Activated T-helper 1 cell treated with anti-CD3 and anti-CD28 coated beads, Interleukin-2, amount 50 U/mL, for 16 hours (primary cell): ENCODE measurements at places on chromosomes 12 and 14.

DNA sequence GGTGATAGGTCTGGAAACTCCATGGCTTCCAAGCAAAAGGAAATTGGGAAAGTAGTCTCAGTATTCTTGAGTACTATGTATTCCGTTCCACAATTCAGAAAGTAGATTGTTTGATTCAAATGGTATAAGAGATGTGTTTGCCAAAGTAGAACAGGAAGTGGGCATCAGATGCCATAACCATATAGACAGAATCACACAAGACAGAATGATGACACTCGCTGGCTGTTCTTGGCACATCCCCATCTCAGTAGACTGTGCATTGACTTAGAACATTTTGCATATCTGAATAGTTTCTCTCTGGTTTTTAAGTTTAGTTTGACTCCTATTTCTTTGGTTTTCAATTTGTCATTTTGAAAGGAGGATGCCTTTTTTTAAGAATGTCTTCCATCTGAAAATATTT, 221.1 kb upstream of the RGS6 start:
- no peak for DNase-seq

DNA sequence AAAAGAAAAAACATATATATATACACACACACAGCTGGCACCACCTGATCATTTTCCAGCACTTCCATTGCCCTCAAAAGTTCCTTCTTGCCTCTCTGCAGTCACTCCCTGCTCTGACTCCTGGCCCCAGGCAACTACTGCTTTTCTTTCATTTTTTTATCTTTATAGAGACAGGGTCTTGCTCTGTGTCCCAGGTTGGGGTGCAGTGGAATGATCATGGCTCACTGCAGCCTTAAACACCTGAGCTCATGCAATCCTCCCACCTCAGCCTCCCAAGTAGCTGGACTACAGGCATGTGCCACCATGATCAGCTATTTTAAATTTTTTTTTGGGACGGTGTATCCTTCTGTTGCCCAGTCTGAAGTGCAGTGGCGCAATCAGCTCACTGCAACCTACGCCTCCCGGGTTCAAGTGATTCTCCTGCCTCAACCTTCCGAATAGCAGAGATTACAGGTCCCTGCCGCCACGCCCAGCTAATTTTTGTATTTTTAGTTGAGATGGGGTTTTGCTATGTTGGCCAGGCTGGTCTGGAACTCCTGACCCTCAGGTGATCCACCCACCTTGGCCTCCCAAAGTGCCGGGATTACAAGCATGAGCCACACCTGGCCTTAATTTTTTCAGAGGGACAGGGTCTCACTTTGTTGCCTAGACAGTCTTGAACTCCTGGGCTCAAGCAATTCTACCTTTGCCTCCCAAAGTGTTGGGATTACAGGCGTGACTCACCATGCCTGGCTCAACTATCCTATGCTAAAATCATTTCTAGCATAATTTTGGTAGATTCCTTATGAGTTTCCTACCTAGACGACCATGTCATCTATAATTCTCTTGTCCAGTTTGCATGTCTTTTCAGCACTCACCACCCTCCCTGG, 7.8 kb downstream of the HSP90AA1 start:
- DNase-seq, result no peak

DNA sequence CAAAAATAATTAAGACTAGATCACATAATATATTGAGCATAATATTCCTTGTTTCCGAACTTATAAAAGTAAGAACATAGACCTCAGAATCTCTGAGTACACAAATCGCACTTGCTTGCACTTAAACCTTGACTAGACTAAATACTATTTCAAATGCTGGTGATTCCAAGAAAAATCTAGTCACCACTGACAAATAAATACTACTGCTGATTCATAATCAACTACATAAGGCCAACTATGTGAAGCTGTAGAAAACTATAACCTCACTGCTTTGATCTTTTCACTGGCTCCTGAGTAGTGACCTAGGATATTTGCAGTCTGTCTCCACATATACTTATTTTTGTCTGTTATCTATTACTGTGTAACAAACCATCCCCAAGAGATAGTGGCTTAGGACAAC, 245.4 kb downstream of the DIO2 start:
- no peak for DNase-seq

DNA sequence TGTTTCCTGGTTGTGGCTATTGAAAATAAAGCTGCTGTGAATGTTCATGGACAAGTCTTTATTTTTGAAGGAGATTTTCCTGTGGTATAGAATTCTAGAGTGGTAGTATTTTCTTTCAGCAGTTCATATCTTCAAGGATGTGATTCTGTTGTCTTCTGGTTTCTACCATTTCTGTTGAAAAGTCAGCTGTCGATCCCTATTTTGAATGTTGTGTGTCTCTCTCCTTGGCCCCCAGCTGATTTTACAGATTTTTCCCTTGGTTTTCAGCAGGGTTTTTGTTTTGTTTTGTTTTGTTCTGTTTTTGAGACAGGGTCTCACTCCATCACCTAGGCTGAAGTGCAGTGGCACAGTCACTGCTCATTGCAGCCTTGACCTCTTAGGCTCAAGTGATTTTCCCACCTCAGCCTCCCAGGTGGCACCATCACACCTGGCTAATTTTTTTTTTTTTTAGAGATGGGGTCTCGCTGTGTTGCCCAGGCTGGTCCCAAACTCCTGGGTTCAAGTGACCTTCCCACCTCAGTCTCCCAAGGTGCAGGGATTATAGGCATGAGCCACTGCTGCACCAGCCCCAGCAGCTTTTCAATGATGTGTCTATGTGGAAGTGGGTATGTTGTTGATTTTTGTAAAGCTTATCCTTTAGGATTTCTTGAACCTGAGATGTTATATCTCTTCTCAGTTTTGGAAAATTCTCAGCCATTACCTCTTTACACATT, 28.1 kb downstream of the CFAP251 start:
- DNase-seq, result no peak

GRCh38 chr12:50062728-50063460, 5.5 kb downstream of the ASIC1 start:
- DNase-seq, result no peak

DNA sequence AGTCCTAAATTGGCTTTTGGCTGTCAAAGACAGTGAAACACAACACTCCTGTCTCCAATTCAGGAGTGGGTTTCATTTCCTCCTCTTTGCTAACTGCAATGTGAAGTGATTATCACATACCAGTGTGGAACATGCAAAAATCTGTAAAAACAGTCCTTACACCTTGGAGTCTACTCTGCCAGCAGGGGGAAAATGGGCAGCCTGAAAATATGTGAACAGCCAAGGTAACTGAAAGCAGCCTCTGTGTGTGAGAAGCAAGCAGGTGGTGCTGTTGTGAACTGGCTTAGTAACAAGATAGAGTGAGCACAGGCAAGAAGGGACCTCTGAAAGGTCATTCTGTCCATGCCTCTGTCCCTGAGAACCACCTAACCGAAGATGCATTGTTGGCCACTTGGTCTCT, 6.0 kb downstream of the PRMT8 start:
- DNase-seq, result no peak

DNA sequence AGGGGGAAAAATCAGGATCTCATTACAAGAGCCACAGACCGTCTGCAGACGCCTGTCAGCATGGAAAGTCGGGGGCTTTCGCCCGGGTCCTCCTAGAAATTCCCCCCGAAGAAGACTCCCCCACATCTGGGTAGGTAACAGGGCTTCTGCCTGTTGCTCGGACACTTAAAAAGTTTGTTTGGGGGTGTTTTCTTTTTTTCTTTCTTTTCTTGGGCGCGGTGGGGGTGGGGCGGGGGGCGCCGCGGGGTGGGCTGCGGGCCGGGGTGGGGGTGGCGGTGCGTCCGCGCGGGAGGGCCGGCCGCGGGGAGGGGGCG, 358 bp downstream of the ELK3 start:
- DNase-seq, result no peak

DNA sequence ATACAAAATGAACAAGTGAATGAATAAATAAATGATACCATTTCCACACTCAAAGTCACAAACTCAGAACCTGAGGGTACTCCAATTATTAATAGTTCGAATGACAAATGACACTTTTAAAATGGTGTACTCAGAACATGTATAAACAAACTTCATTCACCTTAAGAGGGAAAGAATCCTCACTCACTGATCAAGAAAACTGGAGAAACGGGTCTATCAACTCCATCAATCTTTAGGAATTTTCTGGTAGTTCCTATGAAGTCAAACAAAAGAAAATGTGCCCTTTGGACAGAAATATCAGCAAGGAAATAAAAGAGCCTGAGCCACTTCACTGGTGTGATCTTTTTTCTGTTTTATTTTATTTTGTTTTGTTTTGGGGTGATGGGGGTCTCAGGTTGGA, 5.2 kb upstream of the NRDE2 start:
- no peak for DNase-seq

GRCh38 chr14:93734086-93734822, 54.0 kb downstream of the PRIMA1 start:
- DNase-seq, result no peak

DNA sequence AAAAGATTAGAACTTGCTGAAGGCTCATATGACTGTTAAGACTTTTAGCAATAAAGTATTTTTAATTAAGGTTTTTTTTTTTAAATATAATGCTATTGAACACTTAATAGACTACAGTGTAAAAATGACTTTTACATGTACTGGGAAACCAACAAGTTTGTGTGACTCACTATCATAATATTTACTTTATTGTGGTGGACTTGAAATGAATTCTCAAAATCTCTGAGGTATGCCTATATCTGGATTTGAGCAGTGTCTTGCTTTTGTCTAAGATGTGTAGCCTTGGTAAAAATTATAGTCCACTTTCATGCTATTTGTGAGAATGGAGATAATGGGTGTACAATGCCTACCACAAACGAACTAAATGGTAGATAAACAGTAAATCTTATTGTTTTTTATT, 33.9 kb upstream of the NAV3 start:
- no peak for DNase-seq

GRCh38 chr14:31505411-31505810, 17.6 kb upstream of the GPR33 start:
- no peak for DNase-seq

- no peak for DNase-seq
Measured at GRCh38 chr12:55694651-55695050, 13.1 kb downstream of the ITGA7 start.

DNA sequence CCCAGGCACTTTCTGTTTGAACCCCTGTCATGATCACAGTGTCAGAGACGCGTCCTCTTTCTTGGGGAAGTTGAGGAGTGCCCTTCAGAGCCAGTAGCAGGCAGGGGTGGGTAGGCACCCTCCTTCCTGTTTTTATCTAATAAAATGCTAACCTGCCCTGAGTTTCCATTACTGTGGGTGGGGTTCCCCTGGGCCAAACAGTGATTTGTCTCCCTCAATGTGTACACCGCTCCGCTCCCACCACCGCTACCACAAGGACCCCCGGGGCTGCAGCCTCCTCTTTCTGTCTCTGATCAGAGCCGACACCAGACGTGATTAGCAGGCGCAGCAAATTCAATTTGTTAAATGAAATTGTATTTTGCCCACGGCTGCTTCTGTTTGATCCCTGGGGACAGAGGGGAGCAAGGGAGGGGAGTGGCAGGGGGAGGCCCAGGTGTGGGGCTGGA, 5.1 kb downstream of the SHMT2 start:
- DNase-seq, result no peak

GRCh38 chr14:78106381-78106780, 63.8 kb upstream of the NRXN3 start:
- DNase-seq, result no peak

DNA sequence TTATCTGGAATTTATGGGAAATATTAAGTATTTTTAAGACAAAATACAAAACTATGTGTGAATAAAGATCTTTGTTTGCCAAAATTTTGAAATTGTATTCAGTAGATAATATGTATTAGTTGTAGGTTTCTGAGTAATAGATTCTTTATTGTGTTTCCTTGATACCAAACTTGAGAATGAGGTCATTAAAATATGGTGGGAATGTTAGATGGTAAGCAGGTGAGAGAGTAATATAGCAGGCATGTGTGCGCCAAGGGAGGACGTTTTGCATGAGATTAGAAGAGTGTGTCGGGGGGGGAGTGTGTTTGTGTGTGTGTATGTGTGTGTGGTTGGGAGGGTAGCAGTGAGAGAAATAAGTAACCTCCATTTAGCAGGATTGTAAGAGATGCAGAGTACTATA, 376.5 kb downstream of the NPAS3 start:
- no peak for DNase-seq

- no peak for DNase-seq
Measured at GRCh38 chr14:65805113-65805473, 392.6 kb downstream of the FUT8 start.

GRCh38 chr12:104334581-104334980, 31.0 kb downstream of the EID3 start:
- no peak for DNase-seq

- no peak for DNase-seq
Measured at GRCh38 chr12:61554268-61555008, 705.8 kb upstream of the USP15 start.

GRCh38 chr12:6688543-6688998, 604 bp downstream of the ZNF384 start:
- no peak for DNase-seq

GRCh38 chr14:23365036-23365731, at the start of gene EFS:
Gene EFS, minus strand, starts transcription at chr14:23365172. Its CDS starts 147 bp downstream, at chr14:23365025.
- no peak for DNase-seq

- DNase-seq, result no peak
Measured at GRCh38 chr12:46414591-46415268, 42.2 kb upstream of the SLC38A2 start.

GRCh38 chr12:54195080-54195736, 6.4 kb upstream of the SMUG1 start:
- DNase-seq, result no peak

GRCh38 chr12:120843472-120843871, 60.7 kb downstream of the SPPL3 start:
- DNase-seq, result no peak

DNA sequence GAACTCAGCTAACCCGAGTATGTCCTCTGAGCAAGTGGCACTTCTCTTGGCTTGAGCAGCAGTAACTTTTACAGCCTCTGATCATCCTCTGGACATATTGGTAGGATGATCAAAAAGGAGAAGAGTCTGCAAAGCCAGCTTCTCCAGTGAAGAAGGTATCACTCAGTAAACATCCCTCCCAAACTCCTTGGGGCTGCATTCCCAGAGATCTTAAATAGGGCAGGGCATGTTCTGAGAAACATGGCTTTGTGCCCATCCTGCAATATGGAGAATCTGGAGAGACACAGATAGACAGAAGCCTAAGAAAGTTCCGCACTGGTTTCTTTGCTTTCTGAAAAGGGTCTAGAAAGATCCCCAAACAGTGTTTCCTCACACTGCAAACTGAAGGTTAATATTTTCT, 65.4 kb downstream of the RBM19 start:
- DNase-seq, result no peak

- no peak for DNase-seq
Measured at GRCh38 chr12:108317308-108318234, 21.5 kb downstream of the CMKLR1 start.

- DNase-seq, result no peak
Measured at GRCh38 chr12:14846042-14846587, 2.8 kb upstream of the ART4 start.

DNA sequence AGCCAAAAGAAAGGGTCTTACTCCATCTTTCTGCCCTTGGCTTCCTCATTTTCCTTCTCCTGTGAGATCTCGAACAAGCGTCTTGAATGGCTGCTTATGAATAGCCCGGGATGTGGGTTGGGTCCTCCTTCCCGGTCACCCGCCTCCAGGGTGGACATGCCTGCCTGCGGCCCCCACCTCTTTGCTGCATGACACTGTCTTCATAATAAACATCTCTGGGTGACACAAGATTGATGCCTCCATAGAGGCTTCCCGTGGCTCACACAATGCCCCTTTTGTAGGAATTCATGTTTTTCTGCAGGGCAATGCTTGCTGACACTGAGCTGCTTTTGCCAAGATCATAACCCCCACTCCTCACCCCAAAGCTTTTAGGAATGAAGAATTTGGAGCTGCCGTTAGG, 125.9 kb downstream of the ZNF664 start:
- no peak for DNase-seq
